Caco-2 (cell line): ENCODE measurements at places on chromosomes 5 and 9.

GRCh38 chr9:1794547-1795270, 220.4 kb upstream of the SMARCA2 start:
- DNase-seq: no peak

DNA sequence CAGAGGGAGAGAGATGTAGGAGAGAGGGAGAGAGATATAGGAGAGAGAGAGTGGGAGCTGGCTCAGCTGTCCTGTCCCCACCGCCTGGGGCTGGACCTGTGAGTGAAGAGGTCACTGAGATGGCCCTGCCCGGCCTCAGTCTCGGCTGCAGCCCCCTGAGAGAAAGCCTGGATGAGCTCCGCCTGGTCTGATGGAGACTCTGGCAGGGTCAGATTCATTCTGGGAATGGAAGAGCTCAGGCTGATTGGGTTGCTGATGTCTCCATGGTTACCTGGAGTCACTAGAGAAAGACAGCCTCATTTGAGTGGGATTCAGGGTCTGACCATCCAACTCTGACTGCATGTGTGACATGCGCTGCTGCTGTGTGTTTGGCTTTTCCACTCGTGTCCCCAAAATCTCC, 27.1 kb upstream of the SEMA4D start:
- no peak for DNase-seq

DNA sequence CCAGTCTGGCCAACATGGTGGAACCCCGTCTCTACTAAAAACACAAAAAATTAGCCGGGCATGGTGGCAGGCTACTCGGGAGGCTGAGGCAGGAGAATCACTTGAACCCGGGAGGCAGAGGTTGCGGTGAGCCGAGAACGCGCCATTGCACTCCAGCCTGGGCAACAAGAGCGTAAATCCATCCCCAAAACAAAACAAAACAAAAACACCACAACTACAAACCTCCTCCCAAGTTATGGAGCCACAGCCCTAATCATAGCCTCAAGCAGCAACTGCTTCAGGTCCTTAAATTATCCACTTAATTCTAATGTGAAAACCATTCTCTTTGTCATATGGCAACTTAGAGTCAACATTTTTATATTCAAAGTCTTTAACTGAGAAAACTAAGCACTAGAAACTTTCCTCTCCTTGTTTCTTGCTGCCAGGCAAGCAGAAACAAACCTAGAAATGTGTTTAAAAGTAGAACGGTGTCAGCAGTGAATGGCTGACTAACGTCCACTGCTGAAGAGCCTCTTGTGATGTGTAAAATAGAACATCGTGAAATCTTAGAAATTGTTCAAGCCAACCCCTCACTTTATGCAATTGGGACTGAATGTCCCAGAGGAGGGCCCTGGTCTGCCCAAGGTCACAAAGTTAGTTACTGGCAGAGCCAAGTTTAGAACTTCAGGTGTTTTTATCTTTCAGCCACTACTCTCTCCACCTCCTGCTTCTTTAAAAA, 5.7 kb downstream of the TMEM245 start:
- DNase-seq: no peak

GRCh38 chr5:93874491-93874890, 133.1 kb upstream of the POU5F2 start:
- DNase-seq: no peak

- DNase-seq: peak; percentile 33
Measured at GRCh38 chr5:44603496-44604272, 205.1 kb upstream of the MRPS30 start.

GRCh38 chr5:140633501-140633900, 526 bp upstream of the CD14 start:
- DNase-seq: no peak

GRCh38 chr5:1504069-1504595, 19.6 kb downstream of the LPCAT1 start:
- no peak for DNase-seq

DNA sequence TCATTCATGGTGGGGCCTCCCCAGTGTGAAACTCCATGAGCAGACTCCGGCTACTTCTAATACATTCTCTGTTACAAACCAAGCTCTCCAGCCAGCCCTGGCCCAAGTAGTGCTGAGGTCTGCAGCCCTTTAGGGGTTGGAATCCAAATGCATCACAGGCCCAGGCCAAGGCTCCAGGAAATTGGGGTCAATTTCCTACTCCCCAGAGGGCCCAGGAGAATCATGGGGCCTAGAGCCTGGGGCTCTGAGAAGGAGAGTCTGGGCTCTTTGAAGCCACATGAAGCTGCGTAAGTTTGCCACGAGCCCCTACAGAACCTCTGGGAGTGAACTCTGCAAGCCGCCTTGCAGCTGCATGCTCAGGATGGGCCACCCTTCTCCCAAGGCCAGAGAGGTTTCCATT, 206.4 kb downstream of the PAPPA start:
- no peak for DNase-seq

DNA sequence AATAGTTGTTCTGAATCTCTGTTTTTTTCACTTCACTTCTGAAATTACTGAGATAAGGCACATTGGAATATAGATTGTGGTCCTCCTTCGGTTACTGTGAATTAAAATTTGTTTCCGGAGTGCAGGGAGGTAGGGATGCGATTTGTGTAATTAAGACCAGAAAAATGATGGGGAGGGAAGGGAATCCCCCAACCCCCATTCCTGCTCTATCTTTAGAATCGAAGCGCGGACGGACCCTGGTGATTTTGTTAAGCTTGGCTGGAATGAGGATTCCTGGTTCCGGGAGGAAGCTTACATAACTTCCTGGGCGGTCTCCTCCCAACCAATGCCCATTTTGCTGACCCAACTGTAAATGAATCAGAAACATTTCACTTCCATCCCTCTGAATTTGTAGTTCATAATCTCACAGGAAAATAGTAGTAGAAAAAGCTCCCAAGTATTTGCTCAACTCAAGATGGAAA, 220.1 kb upstream of the MSX2 start:
- DNase-seq: no peak

DNA sequence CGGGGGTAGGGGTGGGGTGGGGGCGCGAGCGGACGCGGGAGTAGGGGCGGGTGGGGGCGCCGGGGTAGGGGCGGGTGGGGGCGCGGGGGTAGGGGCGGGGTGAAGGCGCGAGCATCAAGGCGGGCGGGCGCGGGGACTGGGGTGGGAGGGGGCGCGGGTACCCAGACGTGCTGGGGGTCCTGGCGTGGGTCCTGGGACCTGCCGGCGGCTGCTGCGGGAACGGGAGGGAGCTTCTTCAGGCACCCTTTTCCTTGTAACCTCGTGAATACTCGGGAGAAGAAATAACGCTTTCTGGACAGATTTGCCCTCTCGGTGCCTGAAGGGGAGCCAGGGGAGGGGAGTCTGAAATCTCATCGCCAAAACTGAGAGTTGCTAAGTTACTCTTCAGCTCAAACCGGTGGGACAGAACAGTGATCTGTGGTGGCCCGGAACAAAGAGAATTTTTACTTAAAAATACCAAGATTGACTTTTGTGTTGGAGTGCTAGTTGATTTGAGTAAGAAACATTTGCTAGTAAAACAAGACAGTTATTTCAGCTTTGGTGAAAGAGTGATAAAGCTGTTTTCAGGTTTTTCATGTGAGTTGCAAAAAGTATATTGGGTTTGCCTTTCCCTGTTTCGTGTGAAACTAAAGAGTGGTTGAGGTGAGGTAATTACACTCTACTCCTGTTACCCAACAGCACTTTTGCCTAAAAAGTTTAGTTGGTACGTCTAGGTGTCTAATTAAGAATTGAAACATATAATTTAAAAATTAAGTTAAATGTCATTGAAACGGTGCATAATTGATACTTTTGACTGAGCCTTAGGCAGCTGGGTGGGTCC, 643 bp downstream of the PLEKHG4B start:
- no peak for DNase-seq

GRCh38 chr9:128689293-128689774, 312 bp downstream of the SET start:
- DNase-seq: peak; percentile 71

DNA sequence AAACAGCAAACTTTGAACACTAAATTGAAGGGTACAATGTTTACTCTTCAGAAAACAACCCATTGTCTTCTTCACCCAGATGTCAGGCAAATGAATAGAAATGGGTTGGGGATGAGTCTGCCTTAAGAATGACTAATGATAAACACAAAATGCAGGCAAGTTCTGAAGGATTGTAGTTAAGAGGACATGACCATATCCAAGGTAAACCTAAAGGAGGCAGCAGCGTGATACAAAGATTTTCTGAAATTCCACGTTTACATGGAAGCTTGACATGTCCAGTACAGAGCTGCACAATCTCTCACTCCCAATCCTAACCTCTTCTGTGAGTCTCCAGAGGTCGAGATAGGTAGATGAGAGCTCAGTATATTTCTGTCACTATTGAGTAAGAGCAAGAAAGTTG, 1263.2 kb upstream of the CDH6 start:
- no peak for DNase-seq

- DNase-seq: peak; percentile 53
Measured at GRCh38 chr5:74639807-74640449, 600 bp downstream of the ENC1 start.

GRCh38 chr5:9233712-9234111, 312.2 kb downstream of the SEMA5A start:
- no peak for DNase-seq

DNA sequence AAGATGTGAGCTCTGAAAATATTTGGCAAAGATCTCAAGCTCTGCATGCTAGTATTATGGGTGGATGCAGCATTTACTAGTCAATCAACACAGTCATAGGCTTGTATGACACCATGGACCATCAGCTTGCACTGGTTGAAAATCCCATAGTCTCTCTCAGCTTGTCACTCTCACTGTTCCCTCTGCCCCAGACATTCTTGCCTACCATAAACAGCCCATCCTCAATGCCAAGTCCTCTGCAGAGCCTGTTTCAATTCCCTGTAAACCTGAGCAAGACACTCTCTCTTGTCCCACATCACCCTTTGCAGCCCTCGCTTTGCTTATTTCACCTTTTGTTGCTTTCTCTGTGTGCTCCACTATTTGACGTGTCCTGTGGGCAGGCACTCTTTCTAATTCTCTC, 264.6 kb downstream of the ICE1 start:
- DNase-seq: no peak

GRCh38 chr9:88508326-88508725, 26.7 kb upstream of the NXNL2 start:
- no peak for DNase-seq

DNA sequence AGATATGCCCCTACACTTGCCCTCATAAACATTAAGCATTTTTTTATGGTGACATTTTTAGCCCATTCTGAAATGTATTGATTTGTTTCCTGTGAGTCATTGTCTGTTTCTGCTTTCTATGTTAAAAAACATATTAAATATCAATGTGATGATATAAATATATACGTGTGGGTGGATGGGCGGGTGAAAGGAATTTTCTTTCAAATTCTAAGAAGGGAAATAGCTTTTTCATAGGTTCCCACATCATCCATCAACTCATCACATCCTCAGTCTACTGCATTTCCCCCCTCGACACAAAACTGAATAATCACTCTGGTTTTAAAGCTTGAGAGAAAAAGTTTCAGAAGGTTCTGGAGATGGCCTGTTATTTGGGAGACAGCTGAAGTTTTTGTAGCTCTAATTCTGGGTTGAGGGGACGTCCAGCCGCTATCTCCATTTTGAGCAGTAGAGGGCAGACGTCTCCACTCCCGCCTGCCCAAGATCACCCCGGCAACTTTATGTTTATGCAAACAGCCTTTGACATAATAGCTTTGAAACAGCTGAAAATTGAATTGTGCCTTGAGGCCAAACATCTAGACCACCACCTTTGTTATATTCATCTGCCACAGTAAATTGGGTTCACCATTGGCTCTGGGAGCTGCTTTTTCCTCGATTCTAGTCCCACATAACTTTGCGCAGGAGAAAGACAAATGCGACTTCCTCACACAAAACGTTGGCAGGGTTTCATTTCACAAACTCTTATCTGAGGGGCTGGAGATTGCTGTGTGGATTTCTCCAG, 216.2 kb upstream of the CLINT1 start:
- peak; percentile 41 for DNase-seq
